Left cardiac atrium (tissue), 4 donors: ENCODE measurements at places on chromosomes 5 and 9.
A peak's percentile ranks its signal among the peaks of the same experiment; 100 is the strongest.

- DNase-seq: no peak
Measured at GRCh38 chr9:88460587-88461332, 72.5 kb downstream of the SPIN1 start.

DNA sequence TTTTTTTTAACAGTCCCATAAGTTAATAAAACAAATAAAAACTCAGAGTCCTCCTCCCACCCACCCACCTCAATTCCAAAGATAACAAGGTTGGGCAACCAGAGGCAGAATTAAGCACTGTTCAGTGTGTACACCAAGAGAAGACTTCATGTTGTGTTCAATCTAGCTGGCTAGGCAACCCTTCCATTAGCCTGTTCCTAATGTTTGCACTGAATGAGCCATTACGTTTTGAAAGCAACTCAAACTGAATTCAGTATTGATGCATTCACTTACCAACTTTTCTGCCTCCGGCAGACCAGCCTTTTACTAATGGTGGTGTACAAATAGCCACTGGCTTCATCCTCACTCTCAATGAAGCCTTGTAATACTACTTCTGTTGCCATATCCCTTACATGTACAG is 47.5 kb downstream of the PBX3 start:
- no peak for DNase-seq

DNA sequence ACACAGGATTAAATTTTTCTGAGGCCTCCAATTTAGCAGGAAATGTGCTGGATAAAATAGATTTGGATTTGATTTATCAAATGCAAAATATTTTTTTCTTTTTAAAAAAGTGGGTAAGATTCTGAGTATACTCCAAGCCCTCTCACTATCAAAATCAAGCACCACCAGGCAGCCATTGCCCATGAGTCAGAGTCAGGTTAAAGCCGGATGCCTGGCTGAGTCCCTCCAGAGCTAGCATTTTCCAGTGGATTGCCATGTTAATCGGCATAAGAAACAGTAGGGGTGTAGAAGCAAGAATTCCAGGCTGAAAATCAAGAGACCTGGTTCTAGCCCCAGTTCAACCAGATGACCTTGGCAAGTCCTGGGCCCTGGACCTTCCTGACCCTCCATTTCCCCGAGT is 85.3 kb downstream of the FAM114A2 start:
- no peak for DNase-seq

DNA sequence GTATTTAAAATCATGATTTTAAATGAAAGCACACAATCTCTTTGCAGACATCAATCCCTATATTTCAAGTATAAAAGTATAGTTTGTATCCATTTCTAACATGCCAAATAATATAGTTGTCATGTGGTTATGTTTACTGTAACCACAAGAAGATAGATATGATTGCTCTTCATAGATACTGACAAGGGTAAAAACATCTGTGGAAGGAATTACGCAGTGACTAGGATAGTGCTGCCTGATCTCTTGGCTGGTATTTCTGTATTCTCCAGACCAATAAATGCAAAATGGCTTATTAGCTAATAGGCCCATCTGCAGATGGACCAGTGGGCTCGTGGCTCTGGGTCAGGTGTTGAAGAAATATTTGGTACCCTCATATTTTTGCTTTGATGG is 34.9 kb upstream of the FBN2 start:
- no peak for DNase-seq

DNA sequence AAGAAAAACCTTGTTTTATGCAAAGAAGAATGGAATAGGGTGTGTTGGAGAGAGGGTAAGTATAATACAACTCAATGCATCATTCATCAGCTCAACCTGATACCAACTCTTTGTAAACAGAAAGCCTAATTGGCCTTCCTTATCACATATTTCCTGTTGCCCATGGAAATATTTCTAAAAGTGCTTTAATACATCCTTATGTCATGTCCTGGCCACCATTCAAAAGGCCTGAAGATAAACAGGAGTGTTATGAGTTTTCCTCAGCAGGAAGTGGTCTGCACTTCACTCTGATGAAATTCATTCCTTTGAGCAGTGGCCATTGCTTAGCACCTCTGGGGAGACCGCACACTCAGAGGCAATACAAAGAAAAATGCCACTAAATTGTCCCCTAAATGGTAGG is 511.2 kb downstream of the SEMA5A start:
- DNase-seq: no peak

DNA sequence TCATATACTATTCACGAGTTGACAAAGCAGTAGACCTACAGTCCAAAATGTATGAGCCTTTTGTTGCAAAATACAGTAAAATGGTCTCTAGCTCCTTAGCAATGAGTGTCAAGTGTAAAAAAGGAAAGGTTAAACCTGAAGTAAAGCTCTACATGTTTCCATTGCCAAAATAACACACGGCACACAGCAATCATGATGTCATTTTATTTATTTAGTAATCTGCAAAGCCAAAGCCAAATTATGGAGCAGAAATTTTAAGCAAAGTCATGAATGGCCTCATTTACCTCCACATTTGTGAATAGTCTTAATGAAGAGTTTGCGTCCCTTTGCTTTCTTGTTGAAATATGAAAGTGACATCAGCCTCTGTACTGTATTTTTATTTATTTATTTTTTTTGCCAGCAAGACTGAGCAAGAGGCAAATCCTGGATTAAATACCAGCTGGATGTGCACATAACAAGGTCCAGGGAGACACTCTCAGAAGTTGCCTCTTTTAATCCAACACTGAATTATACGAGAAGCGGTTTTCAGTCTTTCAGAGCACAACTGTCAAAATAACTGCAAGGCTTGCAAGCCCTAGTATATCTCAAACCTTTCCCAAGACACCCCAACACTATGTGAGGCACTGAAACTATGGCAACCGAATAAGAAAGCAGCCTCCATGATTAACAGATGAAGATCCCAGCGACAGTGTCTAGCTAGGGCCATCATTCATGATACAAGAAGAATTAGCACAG is 9.7 kb downstream of the SEMA6A start:
- DNase-seq: no peak

GRCh38 chr5:6202968-6203365 is 175.4 kb downstream of the MED10 start:
- DNase-seq: no peak

DNA sequence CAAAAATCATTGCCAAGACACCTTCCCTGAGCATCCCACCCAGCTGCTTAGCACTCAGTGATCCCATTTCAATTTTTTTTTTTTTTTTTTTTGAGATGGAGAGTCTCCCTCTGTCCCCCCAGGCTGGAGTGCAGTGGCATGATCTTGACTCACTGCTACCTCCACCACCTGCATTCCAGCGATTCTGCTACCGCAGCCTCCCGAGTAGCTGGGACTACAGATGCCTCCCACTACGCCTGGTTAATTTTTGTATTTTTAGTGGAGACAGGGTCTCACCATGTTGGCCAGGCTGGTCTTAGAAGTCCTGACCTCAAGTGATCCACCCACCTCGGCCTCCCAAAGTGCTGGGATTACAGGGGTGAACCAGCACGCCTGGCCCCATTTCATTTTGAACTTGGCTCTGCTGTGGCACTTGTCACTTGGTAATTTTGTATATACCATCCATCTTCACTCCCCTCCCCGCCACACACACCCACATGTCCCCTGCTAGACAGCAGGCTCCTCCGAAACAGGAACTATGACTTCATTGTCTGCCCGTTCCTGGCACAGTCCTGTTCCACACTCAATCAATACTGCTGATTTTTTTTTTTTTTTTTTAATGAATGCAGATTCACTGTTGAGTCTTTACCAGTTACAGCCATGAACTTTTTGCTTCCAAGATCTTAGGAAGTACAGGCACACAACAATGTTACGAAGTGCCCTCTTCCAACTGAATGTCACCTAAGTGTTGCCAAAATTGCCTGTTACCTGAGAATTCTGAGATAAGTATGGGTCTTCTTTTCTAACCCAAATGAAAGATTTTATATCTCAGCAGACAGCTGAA is 17.3 kb upstream of the ZBTB34 start:
- DNase-seq: no peak

- no peak for DNase-seq
Measured at GRCh38 chr5:169029661-169030274, 271.2 kb downstream of the SLIT3 start.

- DNase-seq: no peak
Measured at GRCh38 chr5:107253246-107253645, 417.5 kb downstream of the EFNA5 start.

DNA sequence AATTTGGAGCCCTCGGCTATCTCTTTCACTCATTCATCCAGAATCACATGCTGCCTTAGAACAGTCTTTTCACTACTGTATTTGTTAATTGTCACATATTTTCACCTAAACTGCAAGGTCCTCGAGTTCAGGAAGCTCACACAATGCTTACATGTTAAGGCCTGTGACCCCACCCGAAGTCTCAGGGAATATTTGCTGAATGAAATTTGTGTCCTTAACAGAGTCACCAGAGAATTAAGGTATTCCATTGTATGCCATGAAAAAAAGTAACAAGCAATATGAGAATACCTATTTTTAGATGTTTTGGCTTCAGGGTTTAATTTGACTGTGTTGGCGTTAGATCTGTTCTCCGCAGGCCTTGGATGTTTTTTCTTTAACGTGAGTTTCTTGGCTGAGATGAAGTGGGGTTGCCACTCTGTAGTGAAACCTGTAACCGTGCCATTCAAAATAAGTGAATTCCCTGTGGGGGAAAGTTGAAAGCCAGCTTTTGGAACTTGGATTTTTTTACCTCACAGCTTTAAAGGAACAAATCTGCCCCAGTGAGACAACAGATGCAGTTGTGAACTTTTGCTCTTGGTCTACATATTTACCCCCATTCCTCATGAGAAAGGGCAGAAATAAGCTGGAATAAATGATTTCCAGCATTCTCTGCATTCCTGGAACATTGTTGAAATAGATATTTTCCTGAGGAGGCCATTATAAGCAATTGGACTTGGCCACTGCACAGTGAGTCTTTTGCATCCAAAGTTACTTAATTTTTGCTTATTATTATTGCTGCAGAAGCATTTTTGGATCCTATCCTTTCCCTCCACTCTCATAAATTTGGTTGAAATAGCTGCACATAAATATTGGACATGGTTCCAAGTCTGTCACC is 35.9 kb upstream of the FBP1 start:
- DNase-seq: no peak

GRCh38 chr5:162068412-162068811 is 839 bp downstream of the GABRG2 start:
- DNase-seq: peak; percentile 20

DNA sequence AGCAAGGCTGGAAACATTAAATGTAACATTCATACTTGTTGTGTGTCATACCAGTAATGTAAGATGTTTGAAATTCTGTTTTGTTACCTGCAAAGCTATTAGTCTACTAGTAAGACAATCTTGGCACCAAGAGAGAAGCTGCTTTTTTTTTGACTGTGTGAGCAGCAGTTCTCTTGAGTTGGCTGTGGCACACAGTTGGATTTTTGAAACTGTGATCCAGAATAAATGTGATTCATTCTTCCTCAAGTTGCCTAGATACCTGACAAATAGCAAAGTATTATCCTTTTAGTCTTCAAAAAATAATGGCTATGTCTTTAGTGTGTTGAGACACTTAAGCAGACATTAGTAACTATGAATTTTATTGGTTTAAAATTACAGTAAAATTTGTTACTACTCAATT is 57.2 kb upstream of the HAPLN1 start:
- DNase-seq: no peak

GRCh38 chr9:109113892-109114609 is 5.7 kb downstream of the TMEM245 start:
- no peak for DNase-seq

GRCh38 chr9:37144762-37145161 is 24.4 kb downstream of the ZCCHC7 start:
- DNase-seq: no peak

DNA sequence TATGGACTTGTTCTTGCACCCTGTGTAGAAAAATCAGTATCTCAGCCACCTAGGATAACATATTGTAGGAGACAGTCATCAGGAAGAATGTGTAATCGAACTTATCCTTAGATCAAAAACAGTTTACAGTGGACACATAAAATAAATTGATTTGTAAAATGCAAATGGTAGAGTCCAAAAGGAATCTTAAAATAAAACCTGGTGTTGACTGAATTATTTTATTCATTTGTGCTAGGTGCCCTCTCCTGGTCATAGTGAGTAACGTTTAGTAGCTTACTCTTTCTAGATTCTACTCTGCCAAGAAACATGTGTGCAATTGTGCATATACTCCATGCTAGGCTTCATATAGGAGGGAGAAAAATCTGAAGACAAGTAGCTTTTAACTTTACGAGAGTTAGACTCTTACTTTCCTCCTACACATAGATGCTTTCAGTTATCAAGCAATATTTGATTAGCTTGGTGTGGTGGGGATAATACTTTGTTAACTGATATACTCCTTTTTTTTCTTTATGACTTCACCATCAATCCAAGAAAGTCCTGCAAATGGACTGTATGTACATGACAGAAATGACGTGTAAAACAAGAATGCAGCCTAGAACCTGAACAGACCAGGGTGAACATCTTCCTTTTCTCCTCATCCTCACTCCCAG is 23.7 kb upstream of the LOX start:
- DNase-seq: no peak

DNA sequence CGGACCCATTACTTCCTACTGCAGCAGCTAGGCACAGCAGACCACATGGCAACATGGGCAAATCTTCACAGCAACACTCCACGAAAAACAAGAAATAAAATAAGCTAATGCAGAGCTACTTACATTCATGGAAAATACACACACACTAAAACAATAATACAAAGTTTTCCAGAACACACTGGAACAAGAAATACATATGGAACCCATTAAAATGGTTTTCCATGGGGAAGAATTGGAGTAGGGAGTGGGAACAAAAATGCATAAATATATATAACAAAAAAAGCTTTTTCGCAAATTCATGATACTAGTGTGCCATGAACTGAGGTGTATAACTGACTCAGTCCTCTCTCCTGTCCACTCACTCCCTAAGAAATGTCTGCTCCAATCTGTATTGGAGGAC is 8.3 kb downstream of the ADAMTS12 start:
- no peak for DNase-seq
